Amniotic stem cell (primary cell): ENCODE measurements at places on chromosomes 3 and 15.

DNA sequence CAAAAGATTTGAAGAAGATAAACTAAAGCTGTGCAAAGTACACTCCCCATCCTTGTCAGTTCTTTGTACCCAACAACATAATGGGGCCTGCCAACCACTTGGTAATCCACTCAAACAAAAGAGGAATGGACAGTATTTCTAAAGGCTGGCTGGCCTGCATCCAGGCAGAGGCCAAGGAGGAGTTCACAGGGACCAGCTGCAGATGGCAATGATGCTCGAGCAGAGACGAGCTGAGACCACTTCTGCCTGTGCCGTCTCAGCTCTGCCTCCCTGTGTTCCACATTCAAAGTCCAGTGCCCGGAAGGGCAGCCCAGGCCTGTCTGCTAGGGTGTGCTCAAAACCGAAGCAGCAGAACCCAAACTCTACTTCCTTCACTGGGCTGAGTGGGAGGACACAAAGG, 14.3 kb downstream of the CXCR6 start:
- DNase-seq = no peak

GRCh38 chr3:122397201-122397600, 13.2 kb downstream of the FAM162A start:
- no peak for DNase-seq

DNA sequence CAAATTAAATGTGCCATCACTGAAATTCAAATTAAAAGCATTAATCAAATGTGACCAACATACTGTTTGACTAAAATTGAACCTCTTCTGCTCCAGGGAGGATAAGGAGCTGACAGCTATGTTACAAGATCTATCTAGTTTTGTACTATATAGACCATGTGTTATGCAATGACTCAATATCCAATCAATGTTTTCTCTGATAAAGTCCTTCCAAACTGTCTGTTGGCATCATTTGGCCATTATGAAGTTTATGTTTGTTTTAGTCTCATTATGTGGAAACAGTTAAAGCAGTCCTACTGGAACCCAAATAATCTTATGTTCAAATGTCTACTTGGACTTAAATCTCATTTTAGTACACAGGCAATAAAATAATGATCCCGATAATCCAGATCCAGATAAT, 267.0 kb upstream of the THBS1 start:
- DNase-seq = no peak

- DNase-seq = peak; percentile 28
Measured at GRCh38 chr15:65916664-65917406, 47.5 kb downstream of the RAB11A start.

DNA sequence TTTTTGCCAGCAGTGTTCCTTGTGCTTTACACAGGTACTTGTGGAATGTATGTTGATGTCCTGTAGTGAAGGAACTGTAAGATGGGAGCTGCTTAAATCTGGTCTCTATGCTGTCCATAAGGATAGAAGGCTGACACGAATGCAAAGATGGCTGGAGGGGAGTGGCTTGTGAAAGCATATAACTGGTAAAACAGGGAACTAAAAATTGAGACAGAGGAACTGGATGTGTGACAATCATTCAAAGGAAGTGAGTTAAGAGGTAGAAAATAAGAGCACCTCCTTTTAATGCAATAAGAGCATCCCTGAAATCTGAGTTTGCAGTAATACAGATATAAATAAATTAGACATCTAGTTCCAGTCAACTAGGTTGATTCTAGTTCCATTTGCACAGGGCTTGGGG, 35.2 kb downstream of the RNF13 start:
- DNase-seq = no peak

DNA sequence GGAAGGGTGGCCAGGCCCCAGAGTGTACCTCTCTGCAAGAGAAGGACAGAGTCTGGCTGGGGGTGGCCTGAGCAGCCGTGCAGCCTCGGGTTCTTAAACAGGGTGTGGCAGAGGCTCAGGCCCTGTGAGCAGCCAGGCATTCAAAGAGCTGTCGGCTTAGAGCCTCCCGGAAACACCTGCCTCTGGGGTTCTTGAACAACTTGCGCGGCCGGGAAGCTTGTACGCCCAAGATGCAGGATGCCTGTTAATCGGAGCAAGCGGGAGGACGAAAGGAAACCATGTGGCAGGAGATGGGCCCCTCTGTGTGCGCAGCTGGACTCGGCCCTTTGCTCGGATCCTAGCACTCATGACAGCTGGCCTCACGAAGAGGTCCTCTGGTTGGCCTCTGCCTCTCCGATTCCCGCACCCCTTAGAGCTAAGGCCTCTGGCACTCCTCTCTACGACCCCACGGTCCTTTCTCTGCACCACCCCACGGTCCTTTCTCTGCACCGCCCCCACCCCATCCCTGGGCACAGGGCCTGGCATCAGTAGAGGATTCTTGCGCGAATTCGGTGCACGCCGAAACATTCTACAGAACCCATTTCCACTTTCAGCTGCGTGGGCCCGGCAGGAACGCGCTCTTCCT, 23.9 kb upstream of the TXNRD3 start:
- no peak for DNase-seq

- no peak for DNase-seq
Measured at GRCh38 chr3:14236902-14237301, 58.3 kb downstream of the LSM3 start.

- DNase-seq = no peak
Measured at GRCh38 chr3:133467780-133468179, 67.9 kb downstream of the BFSP2 start.

DNA sequence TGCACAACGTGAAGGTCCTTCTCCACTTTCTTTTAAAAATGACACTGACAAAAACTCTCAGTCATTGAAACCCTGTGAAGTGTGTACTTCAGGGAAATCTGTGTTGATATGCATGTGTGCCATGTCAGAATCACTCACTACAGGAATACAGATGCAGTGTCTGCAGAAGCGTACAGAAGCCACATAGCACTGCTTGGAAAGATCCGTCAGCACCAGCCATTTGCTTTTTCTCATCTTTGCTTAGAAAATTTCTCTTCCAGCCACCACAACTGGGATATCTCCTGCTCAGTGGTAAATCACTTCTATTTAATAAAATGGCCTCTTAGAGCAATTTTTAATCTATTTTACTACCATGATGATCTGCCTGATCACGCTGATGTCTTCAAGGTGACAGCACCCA, 91.3 kb upstream of the ARHGEF26 start:
- DNase-seq = no peak

- DNase-seq = no peak
Measured at GRCh38 chr3:65577843-65578430, 460.8 kb downstream of the MAGI1 start.

GRCh38 chr3:72432246-72432645, 416.0 kb downstream of the SHQ1 start:
- DNase-seq = no peak

- DNase-seq = no peak
Measured at GRCh38 chr3:146625186-146625775, 20.1 kb upstream of the PLSCR5 start.

GRCh38 chr3:154040283-154040682, 80.9 kb upstream of the ARHGEF26 start:
- DNase-seq = no peak

- DNase-seq = no peak
Measured at GRCh38 chr3:64691051-64691450, 3.3 kb upstream of the ADAMTS9 start.

DNA sequence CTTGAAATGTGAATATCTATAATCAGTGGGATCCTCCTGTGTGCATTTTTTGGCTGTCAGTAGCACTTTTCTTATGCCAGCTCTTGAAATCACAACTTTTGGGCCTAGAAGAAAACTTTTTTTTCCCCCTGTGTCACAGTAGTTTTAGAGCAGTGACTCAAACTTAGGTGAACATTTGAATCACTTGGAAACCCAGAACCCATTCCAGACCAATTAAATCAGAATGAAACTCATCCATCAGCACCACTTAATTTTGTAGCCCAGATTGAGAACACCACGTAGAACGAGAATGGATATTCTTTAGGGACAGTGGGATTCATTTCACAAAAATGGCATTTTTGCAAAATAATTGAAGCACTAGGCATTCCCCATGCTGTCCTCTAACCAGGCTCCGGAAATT, 224.8 kb upstream of the NANOGP8 start:
- DNase-seq = no peak

- no peak for DNase-seq
Measured at GRCh38 chr15:42707873-42708544, 28.9 kb downstream of the CDAN1 start.

DNA sequence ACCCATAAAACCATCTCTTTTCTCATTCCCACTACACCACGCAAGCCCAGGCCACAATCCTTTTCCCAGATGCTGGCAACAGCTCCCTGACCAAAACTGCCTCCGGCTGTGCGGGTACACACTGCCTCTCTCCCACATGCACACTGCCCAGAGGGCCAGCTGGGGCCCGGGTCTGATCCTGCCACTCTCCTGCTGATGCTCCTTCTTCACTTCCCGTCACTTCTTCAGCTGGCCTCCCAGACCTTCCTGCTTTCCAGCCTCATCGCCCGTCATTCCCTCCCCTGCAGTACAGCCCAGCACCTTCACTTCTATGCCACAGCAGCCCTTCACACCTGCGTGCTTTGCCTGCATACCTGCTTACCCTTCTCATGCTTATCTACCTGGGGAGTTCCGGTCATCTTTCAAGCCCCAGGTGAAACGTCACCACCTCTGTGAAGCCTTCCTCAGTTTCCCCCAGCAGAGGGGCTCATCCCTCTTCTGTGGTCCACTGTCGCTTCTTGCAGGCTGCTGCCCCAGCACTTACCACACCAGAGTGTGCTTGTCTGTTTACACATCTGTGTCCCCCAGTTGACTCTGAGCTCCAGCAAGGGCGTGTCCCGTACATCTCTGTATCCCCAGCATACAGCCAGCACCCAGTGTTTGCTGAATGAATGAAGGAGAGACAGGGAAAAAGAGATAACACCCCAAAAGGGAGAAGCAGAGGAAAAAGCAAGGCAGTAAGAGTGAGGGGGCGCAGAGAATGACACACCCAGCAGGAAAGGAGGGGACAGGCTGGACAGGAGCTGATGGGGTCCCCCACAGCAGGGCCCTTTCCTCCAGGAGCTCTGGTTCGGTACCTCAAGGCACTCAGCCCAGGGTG, 22.2 kb downstream of the GRAMD2A start:
- no peak for DNase-seq

DNA sequence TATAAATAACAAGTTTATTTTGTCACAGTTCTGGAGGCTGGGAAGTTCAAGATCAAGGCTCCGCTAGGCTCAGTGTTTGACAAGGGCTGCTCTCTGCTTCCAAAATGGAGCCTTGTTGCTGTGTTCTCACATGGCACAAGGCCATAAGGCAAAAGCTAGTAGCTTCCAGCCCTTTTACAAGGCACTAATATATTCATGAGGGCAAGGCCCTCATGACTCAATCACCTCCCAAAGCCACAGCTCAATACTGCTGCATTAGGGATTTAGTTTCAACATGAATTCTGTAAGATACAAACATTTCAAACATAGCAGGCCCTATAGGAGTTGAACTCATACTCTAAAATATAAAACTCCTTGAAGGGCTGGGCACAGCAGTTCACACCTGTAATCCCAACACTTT, 30.2 kb downstream of the ZBTB11 start:
- DNase-seq = no peak

GRCh38 chr3:192637803-192638202, 89.5 kb downstream of the FGF12 start:
- DNase-seq = no peak

GRCh38 chr3:45560281-45560971, 34.1 kb upstream of the LIMD1 start:
- no peak for DNase-seq

DNA sequence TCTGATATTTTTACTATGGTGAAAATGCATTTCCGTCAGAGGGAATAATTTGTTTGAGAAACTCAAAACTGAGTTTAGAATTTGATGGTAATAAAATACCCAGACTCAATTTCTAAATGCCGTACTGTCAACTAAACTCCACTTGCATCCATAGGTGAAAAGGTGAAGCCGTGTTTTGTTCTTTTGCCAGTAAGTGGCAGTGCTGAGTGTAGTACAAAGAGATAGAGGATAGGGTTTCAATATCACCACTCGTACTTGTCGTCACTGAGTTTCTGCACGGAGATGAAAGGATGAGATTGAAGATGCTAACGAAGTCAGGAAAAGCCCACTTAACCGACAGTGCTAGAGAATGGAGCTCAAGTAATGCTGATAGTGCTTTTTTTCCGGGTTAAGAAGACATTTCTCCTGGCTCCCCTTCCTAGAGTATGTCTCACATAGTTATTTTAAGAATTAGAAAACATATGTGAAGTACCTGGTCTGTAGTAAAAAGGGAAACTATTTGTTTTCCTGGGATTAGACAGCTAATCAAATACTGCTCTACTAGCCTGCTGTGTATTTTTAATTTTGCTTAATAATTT, 345.1 kb downstream of the IL5RA start:
- no peak for DNase-seq

GRCh38 chr3:161957467-161957866, 460.9 kb downstream of the OTOL1 start:
- no peak for DNase-seq

GRCh38 chr3:115658032-115658336, 34.7 kb downstream of the GAP43 start:
- no peak for DNase-seq

DNA sequence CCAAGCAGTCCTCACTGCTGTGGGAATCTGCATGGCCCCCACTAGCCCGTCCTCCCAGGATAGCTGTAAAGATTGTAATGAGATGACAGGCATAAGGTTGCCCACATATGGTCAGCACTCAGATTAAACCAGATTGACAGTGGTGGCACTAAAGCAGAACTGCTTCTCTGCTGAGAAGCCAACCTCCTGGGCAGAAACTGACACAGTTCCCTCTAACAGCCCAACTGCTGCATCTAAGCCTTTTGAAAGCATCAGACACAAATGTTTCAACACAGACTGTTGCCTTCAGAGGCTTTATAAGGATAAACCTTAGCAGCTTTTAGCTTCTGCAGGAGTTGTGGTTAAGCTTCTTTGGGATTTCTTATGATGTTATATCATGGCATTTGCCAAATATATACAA, 13.0 kb downstream of the DCLK3 start:
- DNase-seq = no peak

- no peak for DNase-seq
Measured at GRCh38 chr3:50276762-50277101, 2.2 kb upstream of the LSMEM2 start.

GRCh38 chr3:71962561-71963240, 177.8 kb upstream of the PROK2 start:
- no peak for DNase-seq

GRCh38 chr15:86863226-86863915, 783.7 kb downstream of the AGBL1 start:
- DNase-seq = no peak

GRCh38 chr3:193816656-193817311, 223.8 kb downstream of the OPA1 start:
- no peak for DNase-seq

GRCh38 chr3:83662381-83662960, 1296.3 kb upstream of the CADM2 start:
- no peak for DNase-seq

- DNase-seq = no peak
Measured at GRCh38 chr15:62121273-62122015, 43.6 kb downstream of the C2CD4B start.

- no peak for DNase-seq
Measured at GRCh38 chr15:57405133-57405532, 28.8 kb downstream of the CGNL1 start.

GRCh38 chr3:105424412-105425152, 57.9 kb downstream of the ALCAM start:
- no peak for DNase-seq

GRCh38 chr15:35256141-35256540, 171.0 kb upstream of the NANOGP8 start:
- no peak for DNase-seq
